Stimulated activated CD4-positive, alpha-beta T cell treated with anti-CD3 and anti-CD28 coated beads, Interleukin-4, amount 100 ng/mL, for 1 hour (primary cell): ENCODE measurements at places on chromosomes 4 and X.

DNA sequence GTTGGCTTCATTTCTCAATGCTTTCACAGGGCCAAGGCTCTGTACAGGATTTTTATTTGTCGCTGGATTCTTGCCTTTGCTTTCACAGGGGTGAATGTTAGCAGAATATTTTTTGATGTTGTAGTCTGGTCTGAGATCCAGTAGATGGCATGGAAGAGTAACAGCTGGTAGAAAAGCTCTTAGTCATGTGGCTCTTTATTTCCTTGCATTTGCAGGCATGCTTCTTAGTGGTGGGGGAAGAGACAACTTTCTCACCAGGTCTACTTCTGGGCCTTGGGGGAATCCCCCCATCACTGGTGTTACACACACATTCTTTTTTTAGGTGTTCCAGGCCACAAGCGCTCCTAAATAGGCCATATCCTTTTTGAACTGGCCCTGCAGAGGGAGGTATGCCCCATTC lies 58.2 kb upstream of the DKK2 start:
- DNase-seq: no peak

DNA sequence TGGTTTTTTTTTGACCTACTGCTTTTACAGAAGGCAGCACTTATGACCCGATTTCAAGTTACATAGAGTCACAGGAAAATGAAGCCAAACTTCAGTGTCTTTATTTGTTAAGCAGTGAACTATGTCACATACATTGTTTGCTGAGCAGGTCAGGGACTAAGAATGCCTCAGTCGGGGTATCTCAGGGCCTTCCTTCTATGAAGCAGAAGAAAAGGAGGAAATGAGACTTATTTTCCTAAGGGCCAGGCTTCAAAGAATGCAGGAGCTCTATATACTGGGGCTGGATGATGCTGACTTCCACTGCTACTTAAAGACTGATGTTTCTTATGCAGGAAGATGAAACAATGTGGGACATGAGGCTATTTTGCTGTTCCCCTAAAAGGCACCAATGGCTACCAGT lies 558.4 kb upstream of the IGFBP7 start:
- no peak for DNase-seq

DNA sequence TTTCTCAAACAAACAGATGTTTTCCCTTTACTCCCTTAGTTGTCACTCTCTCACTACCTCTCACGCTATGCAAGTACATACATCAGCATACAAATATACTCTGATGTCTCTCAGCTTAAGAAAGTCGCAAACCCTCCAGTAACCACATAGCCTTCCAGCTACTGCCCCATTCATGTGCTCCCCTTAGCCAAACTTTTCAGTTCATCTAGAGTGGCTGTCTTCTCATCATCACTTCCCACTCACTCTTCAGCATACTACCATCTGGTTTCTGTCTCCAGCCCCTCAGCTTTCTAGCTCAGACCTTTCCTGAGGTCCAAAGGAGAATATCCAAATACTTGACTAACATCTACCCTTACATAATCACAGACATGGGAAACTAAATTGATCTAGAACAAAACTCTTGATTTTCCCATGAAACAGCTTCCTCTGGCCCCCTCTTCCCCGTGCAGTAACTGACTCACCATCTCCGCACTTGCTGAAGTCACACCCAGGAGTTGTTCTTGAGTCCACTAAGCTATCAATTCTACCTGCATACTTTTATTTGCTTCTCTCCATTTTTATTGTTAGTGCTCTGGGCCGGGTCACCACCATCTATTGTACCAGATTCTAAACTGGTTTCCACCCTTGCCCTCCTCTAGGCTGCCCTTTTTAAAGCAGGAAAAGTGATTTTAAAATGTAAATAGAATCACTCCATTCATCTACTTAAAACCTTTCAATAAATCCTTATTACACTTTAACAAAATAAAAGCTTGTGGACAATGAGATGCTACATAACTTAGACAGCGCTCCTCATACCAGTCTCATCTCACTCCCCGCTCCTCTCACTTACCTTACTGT lies 57.2 kb downstream of the CASP6 start:
- DNase-seq: no peak

DNA sequence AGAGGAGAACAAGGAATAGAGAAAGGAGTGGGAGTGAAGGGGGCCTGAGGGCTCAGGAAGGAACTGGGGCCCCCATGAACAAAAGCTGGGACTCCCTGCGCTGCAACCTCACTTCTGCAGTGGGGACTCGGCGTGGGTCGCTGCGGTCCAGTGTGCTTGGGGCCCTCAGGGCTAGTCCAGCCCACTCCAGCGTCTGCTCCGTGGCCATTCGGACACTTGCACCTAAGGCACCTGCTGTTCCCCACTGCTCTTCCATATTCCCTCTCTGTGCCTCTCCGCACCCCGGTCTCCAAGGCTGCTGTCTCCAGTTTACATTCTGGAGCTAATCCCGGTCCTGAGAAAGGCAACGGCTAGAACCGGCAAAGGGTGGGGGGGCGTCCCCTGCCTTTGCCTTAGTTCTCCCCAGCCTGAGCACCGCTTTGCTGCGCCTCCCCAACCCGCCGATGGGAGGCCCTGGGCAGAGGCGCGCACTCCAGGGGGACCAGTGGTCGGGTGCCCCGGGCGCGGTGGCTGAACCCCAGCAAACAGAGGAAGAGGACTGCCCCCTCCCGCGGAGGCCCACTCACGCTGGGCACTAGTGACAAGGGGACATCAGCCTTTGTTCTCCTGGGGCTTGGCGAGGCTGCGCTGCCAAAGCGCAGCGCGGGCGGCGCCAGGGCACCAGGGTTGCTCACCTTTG lies 327.7 kb upstream of the F9 start:
- no peak for DNase-seq

DNA sequence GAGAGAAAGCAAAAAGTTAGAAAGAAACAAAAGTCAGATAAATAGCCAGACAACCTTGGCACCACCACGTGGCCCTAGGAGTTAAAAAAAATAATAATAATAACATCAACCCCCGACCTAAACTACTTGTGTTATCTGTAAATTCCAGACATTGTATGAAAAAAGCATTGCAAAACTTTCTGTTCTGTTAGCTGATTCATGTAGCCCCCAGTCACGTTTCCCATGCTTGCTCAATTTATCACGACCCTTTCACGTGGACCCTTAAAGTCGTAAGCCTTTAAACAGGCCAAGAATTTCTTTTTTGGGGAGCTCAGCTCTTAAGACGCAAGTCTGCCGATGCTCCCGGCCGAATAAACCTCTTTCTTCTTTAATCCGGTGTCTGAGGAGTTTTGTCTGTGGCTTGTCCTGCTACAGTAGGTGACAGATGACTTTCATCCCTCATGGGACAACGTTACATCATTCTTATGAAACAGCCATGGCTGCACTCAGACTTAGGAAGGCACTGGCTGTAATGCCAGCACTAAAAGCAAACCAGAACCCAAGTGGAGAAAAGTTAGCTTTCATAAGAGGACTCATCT lies 520 bp downstream of the ACOX3 start:
- no peak for DNase-seq

DNA sequence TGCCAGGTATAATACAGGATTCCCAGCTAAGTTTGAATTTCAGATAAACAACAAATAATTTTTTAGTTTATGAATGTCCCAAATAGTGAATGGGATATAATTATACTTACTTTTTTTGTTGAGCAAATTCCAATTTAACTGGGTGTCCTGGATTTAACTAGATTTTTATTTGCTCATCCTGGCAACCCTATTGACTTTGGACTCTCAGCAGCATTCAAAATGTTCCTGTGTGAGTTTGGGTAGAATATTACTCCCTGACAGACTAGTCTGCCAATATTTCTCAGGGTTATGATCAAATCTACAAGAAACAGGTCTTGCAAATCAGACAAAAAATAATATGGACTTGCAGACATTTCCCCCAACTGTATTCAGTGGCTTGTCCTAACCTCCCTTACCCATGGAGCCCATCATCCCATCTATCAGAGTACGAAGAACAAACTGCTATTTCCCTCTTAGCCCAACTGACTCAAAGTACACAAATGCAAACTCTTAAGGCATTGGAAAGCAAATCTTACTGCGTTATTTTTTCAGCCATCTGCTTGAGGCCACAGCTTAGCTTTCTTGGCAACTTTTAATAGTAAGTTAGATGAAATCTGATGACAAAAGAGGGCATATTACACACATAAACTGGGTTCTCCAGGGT lies 20.7 kb downstream of the SETD7 start:
- DNase-seq: no peak

DNA sequence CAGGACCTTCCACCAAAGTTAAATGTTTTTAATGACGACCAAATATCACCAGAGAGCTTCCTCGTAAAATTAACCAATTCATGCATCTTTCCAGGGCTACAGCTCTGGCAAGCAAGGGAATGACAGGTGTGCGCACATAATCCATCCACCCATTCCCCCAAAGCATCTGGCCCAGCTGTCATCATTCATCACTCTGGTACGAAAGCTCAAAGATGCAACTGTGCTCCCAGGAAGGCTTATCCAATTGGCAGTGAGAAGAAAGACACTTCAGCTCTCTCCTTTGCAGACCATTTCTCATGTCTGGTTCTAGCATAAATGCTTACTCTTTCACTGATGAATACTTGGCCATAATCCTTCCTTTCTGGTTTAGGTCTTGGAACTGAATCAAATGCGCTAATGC lies 139.2 kb downstream of the NSUN7 start:
- no peak for DNase-seq

DNA sequence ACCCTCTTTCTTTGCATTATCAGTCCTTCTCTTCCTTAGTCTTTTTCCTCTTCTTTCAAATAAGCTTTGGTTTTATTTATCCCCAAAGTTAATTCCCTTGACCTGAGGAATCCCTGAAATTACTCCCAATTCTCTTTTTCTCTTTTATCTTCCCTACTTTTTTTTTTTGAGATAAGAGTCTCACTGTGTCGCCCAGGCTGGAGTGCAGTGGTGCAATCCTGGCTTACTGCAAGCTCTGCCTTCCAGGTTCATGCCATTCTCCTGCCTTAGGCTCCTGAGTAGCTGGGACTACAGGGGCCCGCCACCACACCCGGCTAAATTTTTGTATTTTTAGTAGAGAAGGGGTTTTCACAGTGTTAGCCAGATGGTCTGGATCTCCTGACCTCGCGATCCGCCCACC lies 17.8 kb downstream of the CAMK2D start:
- DNase-seq: no peak

DNA sequence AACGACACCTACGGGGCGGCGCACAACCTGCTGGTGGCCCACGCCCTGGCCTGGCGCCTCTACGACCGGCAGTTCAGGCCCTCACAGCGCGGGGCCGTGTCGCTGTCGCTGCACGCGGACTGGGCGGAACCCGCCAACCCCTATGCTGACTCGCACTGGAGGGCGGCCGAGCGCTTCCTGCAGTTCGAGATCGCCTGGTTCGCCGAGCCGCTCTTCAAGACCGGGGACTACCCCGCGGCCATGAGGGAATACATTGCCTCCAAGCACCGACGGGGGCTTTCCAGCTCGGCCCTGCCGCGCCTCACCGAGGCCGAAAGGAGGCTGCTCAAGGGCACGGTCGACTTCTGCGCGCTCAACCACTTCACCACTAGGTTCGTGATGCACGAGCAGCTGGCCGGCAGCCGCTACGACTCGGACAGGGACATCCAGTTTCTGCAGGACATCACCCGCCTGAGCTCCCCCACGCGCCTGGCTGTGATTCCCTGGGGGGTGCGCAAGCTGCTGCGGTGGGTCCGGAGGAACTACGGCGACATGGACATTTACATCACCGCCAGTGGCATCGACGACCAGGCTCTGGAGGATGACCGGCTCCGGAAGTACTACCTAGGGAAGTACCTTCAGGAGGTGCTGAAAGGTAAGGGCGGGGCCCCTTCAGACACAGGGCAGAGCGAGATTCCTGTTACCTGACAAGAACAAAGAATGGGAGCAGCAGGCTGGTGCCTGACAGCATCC lies 11.7 kb downstream of the RPL9 start:
- DNase-seq: peak; percentile 50

GRCh38 chr4:57318703-57319102 lies 208.5 kb upstream of the IGFBP7 start:
- DNase-seq: no peak

- DNase-seq: peak; percentile 40
Measured at GRCh38 chrX:7147413-7147977, at the start of gene STS. Gene STS, plus strand, starts transcription at chrX:7147712. Its CDS starts 105,488 bp downstream, at chrX:7253200.

- DNase-seq: no peak
Measured at GRCh38 chr4:15025693-15026092, 23.4 kb downstream of the CPEB2 start.

DNA sequence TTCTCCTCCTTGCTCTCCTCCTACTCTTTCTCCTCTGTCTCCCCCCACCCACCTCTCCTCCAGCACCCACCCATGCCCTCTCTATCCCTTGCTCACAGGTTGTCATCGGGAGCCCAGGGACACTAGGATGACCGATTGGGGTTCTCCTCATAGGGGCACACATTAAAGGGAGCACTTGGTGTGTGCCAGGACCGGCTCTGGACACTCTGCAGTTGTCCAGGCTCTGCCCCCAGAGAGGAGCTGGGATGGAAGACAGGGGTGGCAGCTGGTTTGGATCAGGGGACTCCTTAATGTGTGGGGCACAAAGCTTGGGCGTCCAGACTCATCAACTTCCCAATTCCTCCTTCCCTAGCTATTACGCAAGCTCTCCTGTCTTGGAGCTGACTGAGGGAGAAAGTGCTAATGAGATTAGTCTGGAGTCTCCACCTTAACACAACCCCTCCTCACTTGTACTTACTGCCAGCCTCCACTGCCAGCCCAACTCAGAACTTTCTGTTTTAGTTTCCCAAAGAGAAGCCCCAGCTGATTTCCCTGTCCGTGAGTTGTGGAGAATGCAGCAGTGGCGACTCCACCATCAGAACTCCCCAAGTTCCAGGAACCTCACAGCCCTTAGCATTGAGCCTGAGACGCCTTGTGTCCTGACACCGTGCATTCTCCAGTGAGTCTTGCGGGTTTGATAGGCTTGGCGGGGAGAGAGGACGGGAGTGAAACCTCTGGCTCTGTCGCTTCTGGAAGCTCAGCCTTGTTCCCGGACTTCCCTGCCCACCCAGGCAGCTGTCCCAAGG lies 52.2 kb downstream of the CXorf49B start:
- no peak for DNase-seq

DNA sequence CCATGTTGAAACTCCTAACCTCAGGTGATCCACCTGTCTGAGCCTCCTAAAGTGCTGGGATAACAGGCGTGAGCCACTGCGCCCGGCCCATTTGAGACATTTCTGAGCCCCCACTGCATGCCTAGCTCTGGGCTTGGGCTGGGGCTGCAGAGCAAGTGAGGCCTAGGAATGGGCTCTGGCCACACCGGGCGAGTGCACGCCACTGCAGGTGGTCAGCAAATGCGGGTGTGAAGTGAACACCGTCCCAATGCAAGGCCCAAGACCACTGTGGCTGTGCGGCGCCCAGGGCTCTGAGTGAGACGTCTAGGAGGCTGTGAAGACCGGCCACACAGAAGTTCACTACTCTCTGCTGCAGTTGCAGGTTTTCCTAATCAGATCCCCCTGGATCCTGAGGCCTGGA lies 9.5 kb downstream of the SH3TC1 start:
- DNase-seq: no peak
